Activated naive CD4-positive, alpha-beta T cell treated with Interleukin-2 at 50 U/mL for 16 hours (primary cell): ENCODE measurements at places on chromosomes 4 and X.
A peak's percentile ranks its signal among the peaks of the same experiment; 100 is the strongest.

DNA sequence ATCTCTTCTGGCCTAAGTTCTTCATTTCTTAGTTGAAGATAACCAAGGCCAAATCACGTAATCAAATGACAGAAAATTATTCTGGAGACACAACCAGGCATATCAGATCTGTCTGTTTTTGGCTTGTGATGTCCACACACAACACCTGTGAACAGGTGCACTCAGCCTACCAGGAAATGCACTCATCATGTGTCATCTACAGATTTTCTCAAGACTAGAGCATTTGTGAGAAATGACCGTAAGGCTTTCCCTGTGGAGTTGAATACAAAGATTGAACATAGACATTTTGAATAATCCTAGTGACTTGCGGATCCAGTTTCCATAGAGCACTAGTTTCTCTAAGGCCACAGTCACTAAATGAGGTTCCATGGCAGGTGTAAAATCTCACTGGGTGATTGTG is 26.7 kb upstream of the CXCL8 start:
- no peak for DNase-seq

GRCh38 chrX:38216642-38217041 is 4.0 kb downstream of the SRPX start:
- no peak for DNase-seq

GRCh38 chr4:100838286-100838685 is 320.5 kb upstream of the EMCN start:
- no peak for DNase-seq

DNA sequence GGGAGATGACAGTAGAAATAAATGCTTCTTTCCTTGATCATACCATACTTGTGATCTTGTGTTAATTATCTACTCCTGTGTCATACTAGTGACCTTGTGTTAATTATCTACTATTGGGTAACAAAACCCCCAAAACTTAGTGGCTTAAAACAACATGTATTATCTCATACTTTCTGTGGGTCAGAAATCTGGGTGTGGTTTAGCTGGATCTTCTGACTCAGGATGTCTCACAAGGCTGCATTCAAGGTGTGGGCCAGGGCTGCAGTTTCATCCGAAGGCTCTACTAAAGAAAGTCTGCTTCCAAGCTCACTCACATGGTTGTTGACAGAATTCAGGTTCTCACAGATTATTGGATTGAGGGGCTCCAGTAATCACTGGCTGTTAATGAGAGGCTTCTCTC is 70.3 kb upstream of the NDP start:
- DNase-seq, result no peak

DNA sequence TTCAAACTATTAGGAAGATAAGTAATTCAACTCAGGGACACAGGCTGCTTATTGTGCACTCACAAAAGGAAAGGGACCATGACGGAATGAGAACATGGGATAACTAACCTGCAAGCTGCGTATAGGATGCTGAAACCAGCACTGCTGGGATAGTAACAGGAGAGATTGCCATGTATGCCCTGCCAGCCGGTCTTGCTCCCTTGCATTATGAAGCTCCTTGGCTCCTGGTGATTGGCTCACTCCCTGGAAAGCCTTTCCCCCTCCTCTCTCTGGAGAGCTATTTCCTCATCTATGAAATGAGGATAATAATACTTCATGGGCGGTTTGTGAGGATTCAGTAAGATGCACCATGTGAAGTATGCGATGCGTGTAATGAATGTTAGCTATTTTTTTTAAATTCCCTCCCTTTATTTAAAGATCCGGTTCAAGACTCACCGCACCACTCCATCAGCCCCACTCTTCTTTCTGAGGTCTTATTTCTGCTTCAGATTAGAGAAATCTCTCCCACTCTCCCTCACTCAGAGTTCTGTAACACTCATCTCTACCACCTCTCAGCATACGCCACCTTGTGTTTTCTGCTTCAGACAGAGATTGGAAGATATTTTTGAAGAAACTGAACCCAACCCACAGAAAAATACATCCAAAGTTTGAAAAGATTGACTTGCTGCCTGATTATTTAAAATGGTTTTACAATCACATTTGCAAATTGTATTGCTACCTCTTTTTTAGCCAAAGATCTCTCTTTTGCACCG is 18.4 kb downstream of the MSMO1 start:
- no peak for DNase-seq

GRCh38 chrX:72273718-72274117 is 3.3 kb downstream of the RPS4X start:
- peak; percentile 32 for DNase-seq
